Stimulated activated naive CD4-positive, alpha-beta T cell (primary cell): ENCODE measurements at places on chromosomes 3 and 15.

DNA sequence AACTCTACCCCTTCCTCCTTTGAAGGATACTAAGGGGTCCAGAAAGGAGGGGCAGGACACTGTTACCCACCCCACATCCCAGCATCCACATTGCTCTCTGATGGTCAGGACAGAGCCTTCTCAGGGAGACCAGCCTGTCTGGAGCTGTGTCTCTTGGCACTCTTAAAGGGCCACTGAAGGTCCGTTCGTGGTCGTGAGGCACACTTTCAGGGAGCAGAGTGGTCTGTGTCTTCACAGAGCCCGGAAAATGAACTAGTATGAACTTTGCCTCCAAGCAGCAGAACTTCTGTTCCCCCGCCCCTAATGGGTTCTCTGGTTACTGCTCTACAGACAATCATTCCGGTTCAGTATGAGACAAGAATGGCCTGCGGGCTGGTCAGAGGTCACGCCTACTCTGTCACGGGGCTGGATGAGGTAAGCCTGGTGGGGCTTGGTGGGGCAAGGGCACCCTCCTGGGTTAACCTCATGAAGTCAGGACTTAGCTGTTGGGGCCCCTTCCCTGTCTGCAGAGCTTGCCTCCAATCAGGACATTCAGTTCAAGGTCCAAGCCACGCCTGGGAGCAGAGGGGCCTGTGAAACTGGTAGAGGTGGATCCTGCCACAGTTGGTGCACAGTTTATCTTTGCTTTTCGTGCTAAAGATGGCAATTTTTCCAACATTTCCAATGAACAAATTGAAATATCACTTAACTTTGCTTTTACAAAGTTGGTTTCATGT is 33.2 kb downstream of the CAPN3 start:
- no peak for DNase-seq

DNA sequence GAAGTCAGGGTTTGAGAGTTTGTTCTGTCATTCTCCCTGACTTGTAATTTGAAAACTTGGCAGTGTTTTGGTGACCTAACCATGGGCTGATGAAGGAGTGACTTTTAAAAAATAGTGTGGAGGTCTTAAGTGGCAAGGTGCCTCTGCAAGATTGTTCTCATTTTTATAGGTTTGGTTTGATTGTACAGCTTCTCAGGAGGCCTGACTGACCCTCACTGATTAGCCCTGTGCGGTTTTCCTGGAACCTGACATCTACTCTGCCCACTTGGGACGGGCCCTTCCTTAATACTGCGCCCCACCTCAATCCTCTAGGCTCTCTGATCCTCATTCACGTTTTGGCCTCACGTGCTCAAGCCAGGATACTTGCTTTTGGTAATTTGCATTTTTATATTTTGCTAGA is 2.8 kb downstream of the UBE2E1 start:
- DNase-seq = no peak

GRCh38 chr15:70788114-70789049 is 25.0 kb upstream of the UACA start:
- no peak for DNase-seq

DNA sequence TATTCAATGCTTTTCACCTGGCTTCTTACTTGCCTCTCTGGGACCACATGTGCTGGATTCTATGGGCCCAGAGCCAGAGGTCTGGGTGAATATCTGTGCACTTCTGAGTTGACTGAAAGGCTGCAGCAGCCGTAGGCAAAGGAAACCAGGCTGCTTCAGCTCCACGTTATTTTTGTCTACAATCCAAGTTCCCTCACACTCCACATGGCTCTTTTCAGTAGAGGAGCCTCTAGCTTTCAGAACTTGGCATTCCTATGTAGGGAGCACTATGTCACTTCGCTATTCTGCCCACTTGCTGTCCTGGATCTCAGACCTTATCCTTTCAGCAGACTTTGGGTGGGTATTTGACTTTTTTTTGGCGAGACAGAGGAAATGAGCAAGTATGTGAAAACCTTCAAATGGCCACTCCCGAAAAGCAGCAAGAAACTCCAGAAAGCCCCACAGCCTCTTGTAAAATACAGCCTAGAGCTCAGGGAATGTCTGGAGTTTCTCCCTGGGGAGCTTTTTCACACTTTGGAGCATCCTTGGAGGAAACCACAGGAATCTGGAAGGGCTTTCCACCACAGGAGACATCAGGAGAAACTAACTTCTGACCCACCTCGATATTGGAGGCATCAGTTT is 80.9 kb downstream of the DUT start:
- DNase-seq = no peak

DNA sequence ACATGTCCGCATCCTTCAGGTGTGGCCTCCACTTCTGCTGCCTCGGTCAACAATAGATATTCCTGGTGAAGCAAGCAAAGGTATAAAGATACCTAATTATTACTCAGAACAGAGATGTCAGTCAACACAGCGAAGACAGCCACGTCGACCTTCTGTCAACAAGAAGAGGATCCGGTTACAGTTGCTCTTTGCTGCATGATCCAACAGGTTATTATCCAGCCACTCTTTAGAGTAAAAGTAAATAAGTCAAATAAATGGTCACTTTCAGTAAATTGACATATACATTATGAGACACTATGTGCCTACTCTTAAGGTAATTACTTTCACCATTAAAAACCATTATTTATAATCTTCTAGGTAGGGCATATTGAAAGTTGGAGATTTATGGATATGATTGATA is 356.8 kb upstream of the ATP11B start:
- DNase-seq = no peak

DNA sequence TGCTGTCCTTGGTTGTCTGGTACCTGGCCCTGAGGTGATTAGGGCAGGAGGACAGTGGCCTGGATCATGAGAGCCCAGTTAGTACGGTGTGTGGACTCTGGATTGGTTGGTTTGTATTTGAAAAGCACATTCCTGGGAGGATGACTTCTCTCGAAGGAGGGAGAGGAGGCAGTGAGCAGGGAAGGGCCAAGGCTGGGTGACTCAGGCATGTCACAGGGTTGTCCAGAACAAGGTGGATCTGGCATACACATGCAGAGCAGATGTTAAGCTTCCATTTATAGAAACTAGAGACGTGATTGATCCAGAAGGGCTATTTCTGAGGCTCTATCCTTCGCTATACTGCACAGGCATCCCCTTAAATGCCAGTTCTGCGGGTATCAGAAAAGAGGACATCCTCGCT is 34.4 kb downstream of the FAM240A start:
- DNase-seq = no peak

GRCh38 chr3:143536817-143537535 is 311.3 kb downstream of the SLC9A9 start:
- no peak for DNase-seq

DNA sequence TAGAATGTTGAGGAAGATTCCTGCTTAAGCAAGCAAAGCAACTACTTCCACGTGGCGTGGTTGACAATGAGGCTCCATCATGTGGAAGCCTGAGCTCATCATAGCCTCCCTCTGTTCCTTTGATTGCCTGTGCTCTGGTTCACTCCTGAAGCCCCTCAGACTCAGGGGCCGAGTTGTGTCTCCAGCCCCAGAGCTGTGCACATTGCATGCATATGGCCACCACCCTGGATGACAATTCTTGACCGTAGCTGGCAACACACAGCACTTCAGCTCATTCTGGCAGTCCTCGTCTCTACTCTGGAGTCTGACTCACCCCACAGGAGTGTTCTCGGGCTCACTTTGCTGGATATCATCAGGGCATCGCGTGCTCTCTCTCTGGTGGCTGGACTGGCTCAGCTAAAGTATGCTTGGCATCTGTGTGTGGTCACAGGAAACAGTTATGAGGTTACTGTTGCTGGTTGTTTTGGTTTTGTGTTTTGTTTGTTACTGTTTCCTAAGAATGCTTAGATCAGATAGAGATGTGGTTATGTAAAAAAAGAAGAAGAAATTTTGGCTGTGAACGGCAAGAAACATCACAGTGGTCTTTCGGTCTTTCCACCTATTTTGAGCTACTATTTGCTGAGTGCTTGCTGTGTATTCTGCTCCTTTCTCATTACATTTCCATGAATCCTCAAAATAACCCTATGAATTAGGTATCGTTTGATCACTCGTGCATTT is 41.6 kb upstream of the MRPS22 start:
- no peak for DNase-seq

GRCh38 chr3:24258727-24259600 is 235.7 kb downstream of the THRB start:
- DNase-seq = no peak

DNA sequence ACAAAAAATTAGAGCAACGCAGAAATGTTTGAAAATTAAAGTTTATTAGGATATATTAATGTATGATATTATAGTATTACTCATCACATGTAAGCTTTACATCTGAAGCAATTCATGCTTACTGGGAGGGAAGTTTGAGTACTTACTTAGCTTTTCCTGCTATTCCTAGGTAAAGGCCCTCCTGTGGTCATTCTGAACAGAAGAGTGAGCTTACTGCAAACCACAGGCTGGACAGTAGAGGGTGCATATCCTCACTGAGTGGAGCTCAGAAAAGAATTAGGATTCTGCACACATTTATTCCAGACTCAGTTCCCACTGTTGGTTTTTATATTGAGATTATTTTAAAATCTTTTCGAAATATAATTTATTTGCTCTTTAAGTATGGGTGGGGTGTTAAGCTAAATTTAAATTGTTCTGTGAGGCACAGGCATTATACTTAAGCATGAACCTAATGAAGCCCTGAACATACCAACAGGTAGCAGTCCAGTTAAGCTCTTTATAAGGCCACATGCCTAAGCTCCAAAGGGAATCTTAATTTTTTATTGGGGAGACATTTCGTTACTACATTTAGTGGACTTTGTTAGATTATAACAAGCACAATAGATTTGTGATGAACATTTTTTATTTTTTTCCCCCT is 10.2 kb downstream of the MRPS22 start:
- no peak for DNase-seq

DNA sequence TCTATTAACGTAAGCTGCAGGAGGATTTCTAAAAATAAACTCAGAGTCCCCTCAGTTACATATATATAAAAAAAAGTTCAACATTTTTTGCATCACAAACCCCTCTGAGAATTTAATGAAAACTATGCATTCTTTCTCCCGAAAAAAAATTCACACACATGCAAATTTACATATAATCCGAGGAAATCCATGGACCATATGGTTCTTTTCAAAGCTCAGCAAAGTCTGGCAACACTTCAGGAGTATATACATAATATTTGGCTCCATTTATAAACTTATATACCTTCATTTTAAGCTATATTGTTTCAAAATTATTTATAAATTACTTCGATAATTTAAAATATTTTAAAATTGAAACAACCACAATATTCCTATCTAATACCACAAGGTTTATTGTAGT is 140.7 kb upstream of the PLXND1 start:
- DNase-seq = no peak

DNA sequence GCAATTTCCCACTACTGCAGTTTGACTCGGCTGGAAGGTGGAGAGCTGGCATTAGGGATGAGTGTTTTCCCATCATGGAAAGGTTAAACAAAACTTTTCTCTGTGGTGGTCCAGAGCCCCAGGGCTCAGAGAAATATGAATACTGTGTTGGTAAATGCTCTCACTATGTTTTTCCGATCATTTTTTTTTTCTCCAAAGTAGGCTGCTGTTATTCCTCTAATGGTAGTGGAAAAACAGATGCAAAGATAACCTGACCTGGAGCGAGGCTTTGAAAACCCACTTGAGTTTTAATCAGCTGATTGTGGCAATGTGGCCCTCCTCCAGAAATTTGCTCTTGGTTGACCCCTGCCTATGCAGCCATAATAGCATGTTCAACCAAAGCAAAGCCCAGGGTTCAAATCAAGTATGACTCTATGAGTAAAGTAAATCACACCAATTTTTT is 320.8 kb upstream of the CTNNB1 start:
- no peak for DNase-seq

DNA sequence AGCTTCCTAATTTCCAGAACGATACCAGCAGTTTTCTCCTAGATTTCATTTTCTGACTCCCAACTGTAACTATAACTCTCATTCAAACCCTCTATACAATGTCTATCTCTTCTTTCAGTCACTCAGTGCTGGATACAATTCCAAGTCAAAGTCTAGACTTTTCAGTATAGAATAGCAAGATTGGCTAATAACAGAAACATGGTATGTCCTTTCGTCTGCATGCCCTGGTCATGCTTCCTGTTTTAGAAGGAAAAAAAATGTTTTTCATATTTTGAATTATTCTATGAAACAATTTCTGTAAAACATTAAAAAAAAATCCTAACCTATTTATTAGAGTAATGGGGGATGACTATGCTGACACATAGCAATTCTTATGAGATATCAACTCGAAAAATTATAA is 180.0 kb downstream of the KCNAB1 start:
- DNase-seq = no peak

GRCh38 chr3:190566043-190566933 is 52.4 kb downstream of the IL1RAP start:
- no peak for DNase-seq

DNA sequence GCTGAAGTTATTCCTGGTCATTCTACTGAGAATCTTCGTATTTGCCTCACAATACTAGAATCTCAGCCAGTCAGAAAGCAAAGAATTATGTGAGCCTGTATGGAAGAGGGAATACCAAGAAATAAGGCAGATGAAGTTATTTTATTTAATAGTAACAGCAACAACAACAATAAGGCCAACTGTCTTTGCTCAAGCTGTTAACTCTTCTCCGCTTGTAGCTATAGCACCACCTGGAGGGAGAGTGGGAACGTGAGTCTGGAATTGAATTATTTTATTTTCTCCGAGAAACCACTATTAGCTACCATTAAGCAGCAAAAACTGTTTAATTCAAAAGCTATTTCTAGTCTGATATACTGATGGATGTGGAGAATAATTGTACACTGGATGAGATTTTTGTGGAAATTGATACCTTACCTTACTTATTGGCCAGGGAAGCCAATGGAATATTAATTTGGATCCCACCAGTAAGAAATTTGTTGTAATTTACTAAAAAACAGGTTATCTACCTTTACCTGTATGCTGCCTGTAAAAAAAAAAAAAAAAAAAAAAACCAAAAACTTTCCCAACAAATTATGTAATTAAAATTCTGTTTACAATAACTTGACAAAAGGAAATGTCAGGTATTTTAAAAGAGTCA is 50.1 kb downstream of the CALML4 start:
- peak; percentile 30 for DNase-seq

- DNase-seq = peak; percentile 42
Observed at GRCh38 chr3:69082805-69083204, 1.9 kb upstream of the ARL6IP5 start.

DNA sequence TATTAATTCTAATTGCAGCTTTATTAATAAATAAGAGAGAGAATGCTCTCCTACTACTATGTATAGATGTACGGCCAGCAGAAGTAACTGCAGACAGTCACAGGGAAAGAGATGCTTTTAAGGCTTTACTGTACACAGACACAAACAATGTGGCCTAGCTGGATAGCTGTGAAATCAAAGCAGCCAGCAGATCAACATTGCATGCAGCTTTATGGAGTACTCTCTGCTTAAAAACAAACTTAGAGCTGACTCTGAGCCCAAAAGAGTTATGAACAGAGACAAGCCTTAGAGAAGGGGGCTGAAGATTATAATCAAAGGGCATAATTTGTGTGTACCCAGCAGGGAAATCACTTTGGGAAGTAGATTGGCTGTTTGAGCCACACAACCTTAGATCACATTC is 47.2 kb downstream of the CADM2 start:
- DNase-seq = no peak

- no peak for DNase-seq
Observed at GRCh38 chr15:88476635-88477060, 9.1 kb downstream of the MRPS11 start.
